ENCODE measurements at places on chromosomes 5 and 9. TPM values are rescaled to one million over a fixed set of nuclear protein-coding genes. Genes with fewer than 3 reads are reported as not detected.

GRCh38 chr5:152813526-152813925, 408.4 kb upstream of the NMUR2 start:
- no peak for DNase-seq
- H3K36me3 ChIP-seq: no peaks in the 10 kb centered on the region
- no peaks in the 10 kb centered on the region for H3K27me3 ChIP-seq
- H3K4me1 ChIP-seq: no peaks in the 10 kb centered on the region

GRCh38 chr9:96160168-96160567, 141.8 kb downstream of the HSD17B3 start:
- H3K27me3 ChIP-seq: no peaks in the 10 kb centered on the region
- H3K4me1 ChIP-seq: peaks cover 24% of the 10 kb centered on the region
- no peak overlapping the region for H3K4me3 ChIP-seq
- DNase-seq: no peak

- H3K27ac ChIP-seq: no peak overlapping the region
- H3K4me3 ChIP-seq: no peak overlapping the region
- no peaks in the 10 kb centered on the region for H3K36me3 ChIP-seq
- DNase-seq: no peak
- H3K4me1 ChIP-seq: no peaks in the 10 kb centered on the region
Observed at GRCh38 chr5:118808441-118808840, 179.9 kb downstream of the DTWD2 start.

DNA sequence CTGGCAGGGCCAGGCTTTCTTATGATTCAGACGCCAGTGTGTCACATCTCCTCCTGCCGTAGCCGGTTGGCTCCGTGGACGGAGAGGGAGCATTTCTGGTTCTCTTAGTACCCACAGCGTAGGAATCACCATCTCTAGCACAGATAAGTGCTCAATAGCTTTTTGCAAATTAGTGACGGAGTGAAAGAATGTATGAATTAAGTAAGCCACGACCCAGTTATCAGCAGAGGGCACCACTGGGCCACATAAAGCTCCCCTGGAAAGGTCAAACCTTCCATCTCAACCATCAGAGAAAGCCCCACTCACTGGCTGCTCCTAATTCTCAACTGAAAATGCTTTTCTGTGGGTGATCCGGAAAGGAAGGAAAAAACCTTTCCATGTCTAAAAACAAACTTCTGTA, 317.0 kb upstream of the ADCY2 start:
- no peak overlapping the region for H3K27ac ChIP-seq
- no peaks in the 10 kb centered on the region for H3K4me1 ChIP-seq

DNA sequence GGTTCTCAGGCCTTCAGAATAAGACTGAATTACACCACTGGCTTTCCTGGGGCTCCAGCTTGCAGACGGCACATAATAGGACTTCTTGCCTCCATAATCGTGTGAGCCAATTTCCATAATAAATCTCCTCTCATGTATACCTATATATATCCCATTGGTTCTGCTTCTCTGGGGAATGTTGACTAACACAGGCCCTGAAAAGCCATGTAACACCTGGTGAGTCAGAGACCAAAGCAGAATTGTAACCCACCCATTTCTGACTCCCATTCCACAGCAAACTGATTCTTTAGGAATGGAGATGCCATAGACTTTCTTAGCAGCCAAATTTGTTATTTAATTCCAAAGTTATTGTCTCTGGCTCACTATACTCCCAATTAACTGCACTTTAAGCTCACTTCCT, 85.4 kb upstream of the AGXT2 start:
- H3K4me3 ChIP-seq: no peak overlapping the region
- H3K36me3 ChIP-seq: no peaks in the 10 kb centered on the region
- no peak for DNase-seq
- H3K27me3 ChIP-seq: peaks cover 9% of the 10 kb centered on the region
- peaks cover 2% of the 10 kb centered on the region for H3K4me1 ChIP-seq
- H3K27ac ChIP-seq: no peak overlapping the region

DNA sequence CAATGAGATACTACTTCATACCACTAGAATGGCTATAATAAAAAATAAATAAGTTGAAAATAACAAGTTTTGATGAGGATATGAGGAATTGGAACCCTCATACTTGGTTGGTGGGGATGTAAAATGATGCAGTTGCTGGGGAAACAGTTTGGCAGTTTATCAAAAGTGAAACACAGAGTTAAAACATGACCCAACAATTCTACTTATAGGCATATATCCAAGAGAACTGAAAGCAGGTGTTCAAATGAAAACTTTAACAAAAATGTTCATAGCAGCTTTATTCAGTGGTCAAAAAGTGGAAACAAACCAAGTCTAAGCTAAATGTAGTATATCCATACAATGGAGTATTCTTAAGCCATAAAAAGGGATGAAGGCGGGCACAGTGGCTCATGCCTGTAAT, 13.1 kb upstream of the LHFPL2 start:
- no peak for DNase-seq
- no peak overlapping the region for H3K4me3 ChIP-seq
- no peaks in the 10 kb centered on the region for H3K27me3 ChIP-seq
- peaks cover 24% of the 10 kb centered on the region for H3K4me1 ChIP-seq

- no peaks in the 10 kb centered on the region for H3K36me3 ChIP-seq
- no peak overlapping the region for H3K27ac ChIP-seq
- H3K27me3 ChIP-seq: no peaks in the 10 kb centered on the region
- no peak overlapping the region for H3K4me3 ChIP-seq
Observed at GRCh38 chr5:170186156-170186555, 46.6 kb upstream of the C5orf58 start.

Gene STRBP
- 48.4 TPM for total RNA-seq

Gene HNRNPA0
- 12.7 TPM for total RNA-seq

Gene CLIC3
- total RNA-seq: 13.6 TPM

Gene SIT1
- 174 TPM for total RNA-seq

Gene QRFP
- 0.05 TPM for total RNA-seq
